Activated naive CD4-positive, alpha-beta T cell treated with anti-CD3 and anti-CD28 coated beads, Interleukin-2, amount 10 ng/mL, durations not matched to agents 7 days and 5 days (primary cell): ENCODE measurements at places on chromosomes 2 and 18.

- no peaks in the 10 kb centered on the region for H3K4me1 ChIP-seq
- H3K27ac ChIP-seq, result no peak overlapping the region
- H3K36me3 ChIP-seq, result no peaks in the 10 kb centered on the region
Measured at GRCh38 chr2:62118160-62118559, 77.8 kb upstream of the B3GNT2 start.

GRCh38 chr2:135320465-135321355 is 210.3 kb downstream of the ZRANB3 start:
- DNase-seq, result no peak
- no peaks in the 10 kb centered on the region for H3K36me3 ChIP-seq
- no peak overlapping the region for H3K27ac ChIP-seq
- no peaks in the 10 kb centered on the region for H3K27me3 ChIP-seq
- no peak overlapping the region for H3K4me3 ChIP-seq

- no peak overlapping the region for H3K27ac ChIP-seq
- no peaks in the 10 kb centered on the region for H3K27me3 ChIP-seq
- H3K4me3 ChIP-seq, result no peak overlapping the region
- peaks cover 17% of the 10 kb centered on the region for H3K4me1 ChIP-seq
- no peaks in the 10 kb centered on the region for H3K36me3 ChIP-seq
Measured at GRCh38 chr2:197359859-197360258, 49.3 kb upstream of the ANKRD44 start.

GRCh38 chr2:223537651-223538601 is 64.2 kb downstream of the SCG2 start:
- no peaks in the 10 kb centered on the region for H3K36me3 ChIP-seq
- H3K4me1 ChIP-seq, result no peaks in the 10 kb centered on the region
- no peak overlapping the region for H3K4me3 ChIP-seq
- H3K27ac ChIP-seq, result no peak overlapping the region
- no peak for DNase-seq

DNA sequence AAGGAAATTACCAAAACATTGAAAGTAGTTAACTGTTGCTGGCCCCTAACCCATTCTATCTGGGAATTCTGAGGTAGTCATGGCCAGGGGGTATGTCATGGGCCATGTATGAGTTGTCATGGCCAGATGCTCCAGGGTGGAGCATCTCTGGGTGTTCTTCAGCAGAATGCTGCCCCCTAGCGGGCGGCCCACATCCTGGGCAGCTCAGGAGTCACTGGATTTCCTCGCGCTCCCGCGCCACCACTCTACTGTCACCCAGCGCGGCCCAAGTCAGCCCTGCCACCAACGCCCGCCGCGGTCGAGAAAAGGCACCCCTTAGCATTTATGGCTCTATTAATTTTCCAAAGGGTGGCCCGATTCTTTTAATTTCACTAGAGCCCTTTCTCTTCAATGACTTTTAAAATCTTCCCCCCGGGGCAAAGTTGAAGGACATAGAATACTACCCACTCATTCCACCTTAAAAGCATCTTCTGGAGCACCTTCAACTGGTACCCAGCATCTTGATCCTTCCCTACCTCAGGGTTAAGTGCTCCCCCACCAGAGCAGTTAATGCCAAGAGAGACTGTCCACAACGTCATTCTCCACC is 41.6 kb downstream of the PKDCC start:
- H3K27me3 ChIP-seq, result peaks cover 48% of the 10 kb centered on the region
- no peaks in the 10 kb centered on the region for H3K36me3 ChIP-seq
- H3K4me3 ChIP-seq, result no peak overlapping the region
- DNase-seq, result peak; percentile 79
- no peak overlapping the region for H3K27ac ChIP-seq

- H3K4me1 ChIP-seq, result peaks cover 39% of the 10 kb centered on the region
- H3K36me3 ChIP-seq, result no peaks in the 10 kb centered on the region
- H3K27ac ChIP-seq, result no peak overlapping the region
- H3K27me3 ChIP-seq, result peaks cover 17% of the 10 kb centered on the region
- no peak overlapping the region for H3K4me3 ChIP-seq
Measured at GRCh38 chr2:112686348-112687217, 34.2 kb upstream of the NT5DC4 start.
